CD4-positive, alpha-beta T cell treated with Interleukin-1 beta for 1 hour (primary cell): ENCODE measurements at places on chromosomes 11 and 22.

DNA sequence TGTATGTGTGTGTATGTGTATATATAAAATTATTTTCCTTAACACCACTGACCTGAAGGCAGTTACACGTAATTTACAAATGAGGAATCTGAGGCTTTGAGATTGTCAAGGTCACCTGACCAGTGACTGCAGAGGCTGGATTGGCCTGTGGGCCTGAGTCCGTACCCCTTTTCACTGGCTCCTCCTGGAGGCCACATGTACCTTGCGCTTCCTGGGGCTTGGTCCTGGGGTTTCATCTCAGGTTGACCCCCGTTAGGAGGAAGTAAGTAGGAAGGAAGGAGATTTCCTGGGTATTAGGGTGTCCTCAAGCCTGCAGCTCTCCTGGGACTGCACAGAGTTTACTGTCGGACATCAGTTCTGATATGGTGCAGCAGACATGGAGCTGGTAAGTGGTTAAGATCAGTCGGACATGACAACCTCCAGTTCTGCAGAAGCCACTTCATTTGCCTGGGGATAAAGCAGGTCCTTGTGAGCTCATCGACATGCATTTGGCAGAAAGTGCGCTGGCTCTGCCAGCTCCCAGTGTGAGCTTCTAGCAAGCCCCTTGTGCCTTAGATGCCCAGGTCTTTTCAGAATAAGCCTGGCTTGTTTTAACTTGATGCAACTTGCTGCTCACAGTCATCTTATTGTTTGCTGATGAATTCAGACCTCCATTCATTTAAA is 36.6 kb downstream of the ST3GAL4 start:
- DNase-seq = no peak

- DNase-seq = no peak
Measured at GRCh38 chr22:31271026-31271425, 21.3 kb downstream of the PIK3IP1 start.

- no peak for DNase-seq
Measured at GRCh38 chr11:133228471-133229329, 303.6 kb downstream of the OPCML start.

- DNase-seq = no peak
Measured at GRCh38 chr11:93908689-93909088, 58.3 kb upstream of the VSTM5 start.

- DNase-seq = no peak
Measured at GRCh38 chr22:31081963-31082605, 966 bp downstream of the SMTN start.

DNA sequence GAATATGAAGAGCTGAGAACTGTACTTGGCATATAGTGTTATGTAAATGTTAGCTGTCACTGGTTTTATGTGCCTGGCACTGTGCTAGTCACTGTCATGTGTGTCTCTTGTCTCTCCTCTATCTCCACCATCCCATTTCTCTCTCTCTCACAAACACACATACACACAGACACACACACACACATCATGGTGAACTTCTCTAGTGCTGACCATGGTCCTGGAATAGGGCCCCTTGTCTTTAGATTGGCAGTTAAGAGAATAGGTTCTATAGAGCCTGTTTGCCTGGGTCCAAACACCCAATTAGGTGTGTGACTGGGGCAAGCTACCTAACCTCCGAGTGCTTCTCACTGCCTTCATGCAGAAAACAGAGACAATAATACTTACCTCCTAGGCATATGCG is 109.7 kb upstream of the NARS2 start:
- DNase-seq = no peak

DNA sequence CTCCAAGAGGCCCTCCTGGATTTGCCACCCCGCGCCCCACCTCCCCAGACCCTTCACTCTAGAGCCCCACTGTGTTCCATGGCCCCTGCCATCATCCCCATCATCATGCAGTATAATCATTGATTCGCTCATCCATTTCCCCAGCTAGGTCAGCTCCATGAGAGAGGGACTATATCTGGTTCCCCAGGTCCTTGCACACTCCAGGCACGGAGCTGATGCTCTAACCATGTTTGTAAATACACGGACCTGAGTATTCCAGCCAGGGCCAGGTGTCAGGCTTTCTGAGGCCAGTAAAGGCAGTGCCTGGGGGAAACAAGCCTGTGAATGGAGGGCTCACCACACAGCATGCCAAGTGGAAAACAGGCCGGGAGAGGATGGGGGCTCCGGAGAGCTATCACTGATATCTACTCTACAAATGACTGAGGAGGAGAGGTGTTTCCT is 27.1 kb upstream of the OAF start:
- DNase-seq = no peak

DNA sequence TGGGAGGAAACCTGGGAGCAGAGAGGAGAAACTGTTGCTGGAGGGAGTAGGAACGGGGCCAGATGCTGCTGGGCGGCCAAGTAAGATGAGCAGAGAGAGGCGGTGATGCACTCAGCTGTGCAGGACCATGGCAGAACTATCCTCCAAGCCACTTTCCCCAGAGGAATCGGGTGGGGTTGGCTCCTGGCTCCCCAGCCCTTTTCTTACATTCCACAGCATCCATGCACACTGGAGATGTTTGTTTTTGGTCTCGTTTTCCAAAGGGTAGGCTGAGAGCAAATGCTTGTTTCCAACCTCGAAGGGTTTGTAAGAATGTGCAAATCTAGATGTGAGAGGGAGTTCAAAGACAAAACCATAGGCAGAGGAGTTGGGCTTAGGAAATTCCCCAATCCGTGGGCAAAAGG is 73.2 kb downstream of the DBX1 start:
- DNase-seq = no peak

DNA sequence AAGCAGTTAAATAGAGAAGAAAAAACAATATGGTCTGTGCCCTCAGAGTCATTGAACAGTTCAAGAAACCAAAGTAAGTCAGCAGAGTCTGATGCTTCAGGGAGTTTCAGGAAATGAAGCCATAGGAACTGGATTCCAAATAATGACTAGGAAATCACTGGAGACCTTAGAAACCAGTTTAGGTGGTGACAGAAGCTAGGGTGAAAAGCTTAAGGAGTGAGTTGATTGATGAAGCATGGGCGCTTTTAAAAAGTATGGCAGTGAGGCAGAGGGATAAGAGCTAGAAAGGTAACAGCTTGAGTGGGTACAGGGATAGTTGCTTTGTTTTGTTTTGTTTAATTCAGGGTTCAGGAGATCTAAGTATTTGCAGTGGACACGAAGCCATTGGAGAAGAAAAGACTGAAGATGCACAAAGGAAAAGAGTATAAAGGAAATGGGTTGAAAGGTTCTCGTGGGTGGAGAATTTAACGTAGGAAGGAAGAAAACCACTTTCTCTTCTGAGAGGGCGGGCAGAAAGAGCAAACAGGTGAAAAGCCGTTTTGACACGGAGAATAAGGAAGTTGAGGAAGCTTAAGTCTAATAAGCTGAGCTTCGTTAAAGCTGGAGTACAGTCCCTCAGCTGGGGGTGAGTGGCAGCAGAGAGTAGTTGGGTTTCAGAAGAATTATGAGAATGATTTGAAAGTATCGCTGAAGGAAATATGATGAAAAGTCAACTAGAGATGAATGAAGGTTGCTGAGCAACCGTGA is 14.8 kb downstream of the SGSM3 start:
- DNase-seq = peak; percentile 36

- DNase-seq = no peak
Measured at GRCh38 chr22:45769569-45770210, 98.1 kb downstream of the ATXN10 start.

DNA sequence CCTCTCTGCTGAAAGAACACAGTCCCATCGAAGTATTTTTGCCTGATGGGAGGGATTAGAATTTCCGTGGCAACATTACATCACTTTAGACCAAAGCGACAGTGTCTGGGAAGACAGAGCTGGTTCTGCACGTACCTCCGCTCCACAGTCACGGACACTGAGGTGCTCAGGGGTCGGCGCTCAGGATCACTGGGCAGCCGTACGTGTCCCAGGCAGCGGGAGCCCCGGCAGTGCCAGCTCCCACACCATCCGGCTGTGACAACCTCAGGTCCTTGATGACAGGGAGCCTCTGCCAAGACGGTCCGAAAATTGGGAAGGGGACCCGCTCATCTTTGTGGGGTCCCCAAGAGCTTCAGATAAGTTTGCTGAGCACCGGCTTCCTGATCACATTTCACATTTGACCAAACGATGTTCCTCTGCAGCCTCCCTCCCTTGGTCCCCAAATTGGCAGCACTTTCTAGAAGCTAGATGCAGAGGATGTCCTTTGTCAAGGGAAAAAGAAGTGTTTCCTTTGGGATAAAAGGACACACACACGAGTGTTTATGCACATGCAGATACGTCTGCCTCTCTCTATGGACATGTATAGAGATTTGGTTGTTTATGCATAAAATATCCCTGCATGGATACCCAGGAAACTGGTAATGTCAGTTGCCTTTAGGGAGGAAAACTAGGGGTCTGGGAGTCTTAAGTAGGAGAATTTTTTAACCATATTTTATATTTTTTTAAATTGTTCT is 61.6 kb upstream of the LINC01488 start:
- no peak for DNase-seq

- DNase-seq = no peak
Measured at GRCh38 chr11:89458716-89459115, 32.5 kb downstream of the NOX4 start.

GRCh38 chr11:42545954-42546353 is 765.8 kb upstream of the API5 start:
- DNase-seq = no peak

GRCh38 chr22:31346733-31347250 is 646 bp upstream of the PATZ1 start:
- peak; percentile 46 for DNase-seq

- no peak for DNase-seq
Measured at GRCh38 chr11:113664069-113664980, 41.8 kb downstream of the TMPRSS5 start.

- peak; percentile 90 for DNase-seq
Measured at GRCh38 chr11:2532704-2533586, 88.1 kb downstream of the KCNQ1 start.

DNA sequence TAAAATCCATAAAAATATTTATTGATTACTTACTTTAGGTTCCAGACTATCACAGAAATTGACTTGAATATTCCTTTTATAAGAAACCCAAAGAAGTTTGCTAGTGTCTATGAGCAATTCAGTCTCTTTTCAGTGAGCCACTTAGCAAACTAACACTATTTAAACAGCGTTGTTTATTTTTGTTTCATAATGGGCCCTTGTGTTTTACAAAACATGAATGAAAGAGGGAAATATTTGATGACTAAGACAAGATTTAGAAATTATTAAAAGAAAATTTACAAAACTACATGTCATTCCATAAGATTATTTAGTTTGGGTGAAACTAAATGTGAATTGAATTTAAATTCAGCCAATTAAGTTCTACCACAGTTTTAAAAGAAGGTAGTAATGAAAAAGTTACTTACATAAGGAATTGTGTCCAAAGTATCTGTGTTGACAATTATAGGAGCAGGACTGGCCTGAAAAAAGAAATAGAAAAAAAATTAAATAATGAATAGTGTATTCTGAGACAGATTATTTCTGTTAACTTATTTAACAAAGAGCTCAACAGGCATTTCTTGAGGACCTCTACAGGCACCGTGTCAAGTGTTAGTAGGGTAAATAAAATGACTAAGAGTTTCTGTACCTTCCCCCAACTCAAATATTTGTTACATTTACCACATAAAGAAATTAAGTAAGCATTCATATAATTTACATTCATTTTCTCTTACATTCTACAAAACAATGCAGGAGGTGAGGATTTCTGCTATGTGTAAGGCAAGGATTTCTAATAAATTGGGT is 964.9 kb upstream of the CCDC90B start:
- DNase-seq = no peak

- no peak for DNase-seq
Measured at GRCh38 chr22:49163258-49163959, 664.3 kb downstream of the BRD1 start.

- DNase-seq = no peak
Measured at GRCh38 chr11:66101066-66101464, 31.0 kb downstream of the PACS1 start.

GRCh38 chr11:102361086-102362031 is 14.3 kb downstream of the BIRC2 start:
- peak; percentile 63 for DNase-seq

DNA sequence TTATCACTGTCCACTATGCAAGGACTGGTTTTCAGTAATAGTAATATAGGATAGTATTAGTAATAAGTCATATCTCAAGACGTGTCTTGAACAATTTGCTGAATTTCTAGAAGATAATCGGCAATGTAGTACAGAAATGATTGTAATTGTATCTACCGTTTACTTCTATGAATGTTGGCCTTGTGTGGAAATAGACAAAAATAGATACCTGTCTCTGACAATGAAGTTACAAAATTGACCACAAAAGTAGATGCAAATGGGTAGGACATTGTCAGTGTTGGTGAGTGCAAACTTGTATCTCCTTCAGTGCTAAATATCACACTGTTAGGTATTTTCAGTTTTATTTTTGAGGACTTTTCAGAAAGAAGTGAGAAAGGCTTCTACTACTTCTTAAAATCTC is 43.1 kb downstream of the SVIP start:
- no peak for DNase-seq

GRCh38 chr11:10379871-10380568 is 75.0 kb upstream of the AMPD3 start:
- DNase-seq = no peak

DNA sequence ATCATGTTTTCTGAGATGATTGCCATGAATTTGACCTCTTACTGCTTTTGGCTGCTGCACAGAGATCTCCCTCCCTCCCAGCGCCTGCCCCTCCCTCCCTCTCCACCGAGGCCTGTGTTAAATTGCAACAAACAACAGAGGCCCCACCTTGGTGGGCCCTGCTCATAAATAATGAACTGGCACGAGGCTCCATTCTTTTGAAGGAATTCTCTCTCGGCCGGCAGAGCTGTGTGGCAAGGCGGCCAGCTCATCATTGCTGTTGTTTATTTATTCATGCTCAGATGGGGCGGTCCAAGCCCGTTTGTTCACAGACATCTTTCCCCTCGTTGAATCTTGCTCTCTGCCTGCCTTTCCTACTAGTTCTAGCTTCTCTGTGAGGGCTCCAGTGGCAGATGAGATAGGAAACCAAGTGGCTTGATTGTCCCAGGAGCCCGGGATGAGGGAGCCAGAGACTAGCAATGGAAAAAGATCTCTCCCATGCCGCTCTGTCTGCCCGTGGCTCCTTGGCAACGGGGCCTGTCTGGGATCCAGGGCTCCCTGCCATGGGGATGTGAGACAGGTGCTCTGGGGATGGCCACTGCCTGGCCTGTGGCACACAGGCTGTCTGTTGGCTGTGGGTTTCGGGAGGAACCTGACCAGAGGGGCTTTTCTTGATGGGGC is 192.6 kb downstream of the DSCAML1 start:
- no peak for DNase-seq

- peak; percentile 4 for DNase-seq
Measured at GRCh38 chr11:122633219-122633829, 22.2 kb upstream of the UBASH3B start.

DNA sequence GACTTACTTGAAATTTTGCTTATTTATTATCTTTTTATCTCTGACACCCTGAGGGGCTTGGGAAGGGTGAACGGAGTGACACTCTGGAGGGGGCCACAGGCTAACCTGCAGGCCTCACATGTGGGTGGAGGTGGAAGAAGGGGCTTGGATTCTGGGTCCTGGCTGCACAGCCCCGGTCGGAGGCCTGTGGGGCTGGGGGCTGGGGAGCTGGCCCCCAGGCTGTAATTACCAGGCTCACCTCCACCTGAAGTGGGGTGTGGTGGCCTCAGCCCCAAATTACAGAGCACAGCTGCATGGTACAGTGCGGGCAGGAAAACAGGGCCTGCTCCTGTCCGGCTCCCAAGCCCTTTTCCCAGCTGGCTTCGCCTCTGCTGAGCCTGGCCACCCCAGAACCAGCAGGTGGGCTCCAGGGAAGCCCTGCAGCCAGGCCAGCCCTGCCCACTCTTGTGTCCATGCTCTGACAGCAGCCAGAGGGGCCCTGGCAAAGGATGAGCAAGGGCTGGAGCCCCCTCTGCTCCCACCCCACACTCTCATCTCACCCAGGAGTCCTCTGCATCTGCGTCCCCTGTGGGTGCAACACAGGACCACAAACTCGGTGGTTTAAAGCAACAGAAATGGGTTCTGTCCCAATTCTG is 48.0 kb downstream of the IGF2 start:
- no peak for DNase-seq
